Anterior cingulate cortex (tissue), 58 donors: ENCODE measurements at places on chromosomes 5 and 9.
A peak's percentile ranks its signal among the peaks of the same experiment; 100 is the strongest.

DNA sequence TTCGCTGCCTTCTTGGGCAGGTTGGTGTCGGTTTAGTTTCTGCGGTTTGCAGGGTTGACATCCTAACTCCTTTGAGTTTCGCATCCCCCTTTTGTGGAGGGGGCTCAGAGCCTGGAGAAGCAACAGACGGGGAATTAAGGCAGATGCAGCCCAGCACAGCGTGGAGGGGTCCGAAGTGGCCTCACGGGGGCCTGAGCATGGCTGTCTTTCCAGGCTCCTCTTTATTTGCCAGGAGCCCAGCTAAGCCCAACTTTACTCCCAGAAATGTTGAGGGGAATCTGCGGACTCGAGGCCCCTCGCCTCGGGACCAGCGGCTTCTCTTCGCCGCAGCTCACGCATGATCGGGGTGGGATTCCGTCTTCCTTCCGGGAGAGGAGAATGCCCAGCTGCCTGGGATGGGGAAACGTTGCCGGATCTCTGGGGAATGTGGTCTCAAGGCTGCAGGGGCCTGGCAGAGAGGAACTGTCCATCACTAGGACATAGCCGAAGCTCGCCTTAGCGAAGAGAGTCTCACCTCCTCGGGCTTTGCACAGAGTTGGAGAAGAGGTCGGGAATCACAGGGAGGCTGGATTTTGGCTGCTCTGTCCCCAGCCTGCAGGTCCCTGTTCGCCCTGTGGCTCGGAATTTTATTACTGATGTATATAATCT lies 1.3 kb downstream of the RAI14 start:
- DNase-seq = no peak

GRCh38 chr5:143155455-143155854 lies 248.0 kb downstream of the NR3C1 start:
- no peak for DNase-seq

- no peak for DNase-seq
Observed at GRCh38 chr5:179955062-179955461, 47.4 kb upstream of the TBC1D9B start.

GRCh38 chr9:8229226-8229625 lies 429.6 kb upstream of the DMAC1 start:
- DNase-seq = no peak

DNA sequence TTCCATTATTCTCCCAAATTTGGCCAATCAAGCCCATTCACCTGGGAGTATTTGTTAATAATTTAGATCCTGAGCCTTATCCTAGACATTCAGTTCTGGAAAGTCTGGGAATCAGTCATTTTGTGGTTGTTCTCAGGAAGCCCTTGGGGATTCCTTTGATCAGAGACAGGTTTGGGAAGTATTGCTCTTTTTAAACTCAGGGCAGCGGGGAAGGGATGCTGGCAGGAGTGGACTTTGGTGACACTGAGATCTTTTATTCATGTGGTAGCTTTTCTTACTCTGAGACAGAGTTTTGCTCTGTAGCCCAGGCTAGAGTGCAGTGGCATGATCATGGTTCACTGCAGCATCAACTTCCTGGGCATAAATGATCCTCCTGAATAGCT lies 586.9 kb downstream of the RAB3C start:
- no peak for DNase-seq

DNA sequence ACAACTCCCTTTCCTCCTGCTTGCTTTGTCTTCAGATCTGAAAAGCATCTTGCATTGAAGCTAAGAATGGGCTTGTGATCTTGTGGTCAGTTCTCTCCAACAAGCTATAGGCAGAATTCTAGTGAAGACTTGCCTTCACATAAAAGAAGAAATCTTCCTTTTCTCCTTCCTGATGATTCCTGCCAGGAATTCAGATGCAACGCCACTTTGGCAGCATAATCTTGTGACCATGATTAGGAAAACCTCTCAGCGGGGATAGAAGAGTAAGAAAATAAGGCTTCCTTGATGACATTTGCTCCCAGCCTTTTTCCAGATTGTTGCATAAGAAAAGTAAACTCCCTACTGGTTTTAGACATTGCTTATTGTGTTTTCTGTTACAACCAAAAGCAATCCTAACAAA lies 73.4 kb downstream of the TMEM167A start:
- DNase-seq = no peak

- DNase-seq = no peak
Observed at GRCh38 chr5:104706600-104706999, 1144.0 kb upstream of the NUDT12 start.

GRCh38 chr5:63025679-63026078 lies 447.1 kb downstream of the LRRC70 start:
- DNase-seq = no peak

DNA sequence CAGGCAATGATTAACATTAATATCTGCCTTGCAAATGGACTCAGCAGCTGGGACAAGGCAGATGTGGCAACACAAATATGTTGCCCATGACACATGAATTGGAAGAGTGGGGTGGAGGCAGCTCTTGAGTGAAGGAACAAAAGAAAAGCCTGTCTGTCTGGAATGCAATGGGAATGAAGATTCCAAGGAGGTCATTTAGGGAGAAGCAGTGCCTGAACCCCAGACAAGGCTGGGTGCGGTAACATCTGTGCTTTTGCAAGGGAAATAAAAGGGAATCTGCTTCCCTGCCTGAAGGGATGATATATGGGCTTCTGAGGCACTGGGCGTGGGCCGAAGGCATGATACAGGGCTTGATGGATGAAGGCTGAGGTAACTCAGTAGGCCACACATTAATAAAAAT lies 94.1 kb upstream of the TRIM32 start:
- DNase-seq = no peak

GRCh38 chr5:147464211-147464610 lies 45.7 kb downstream of the DPYSL3 start:
- no peak for DNase-seq

- DNase-seq = no peak
Observed at GRCh38 chr5:133785182-133785581, 172.8 kb upstream of the FSTL4 start.

DNA sequence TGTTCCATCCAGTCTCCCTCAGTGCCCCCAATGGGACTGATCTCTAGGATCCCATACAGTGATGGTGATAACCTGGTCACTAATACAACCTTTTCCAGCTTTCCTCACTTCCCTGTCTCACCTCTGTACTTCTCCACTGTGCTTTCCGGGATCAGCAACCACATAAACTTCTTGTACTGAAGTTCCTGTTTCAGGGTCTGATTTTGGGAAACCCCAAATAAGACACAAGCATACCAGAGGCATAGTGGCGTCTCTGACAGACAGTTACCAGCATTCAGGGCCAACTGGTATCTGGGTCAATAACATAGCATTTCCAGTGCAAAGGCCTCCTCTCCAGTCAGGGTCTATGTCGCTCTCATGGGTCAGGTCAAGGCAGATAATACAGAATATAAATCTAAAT lies 64.3 kb downstream of the GLDC start:
- DNase-seq = no peak

GRCh38 chr9:92671323-92671722 lies 1.4 kb upstream of the IPPK start:
- DNase-seq = no peak

GRCh38 chr5:106331415-106331814 lies 1339.3 kb downstream of the EFNA5 start:
- no peak for DNase-seq

DNA sequence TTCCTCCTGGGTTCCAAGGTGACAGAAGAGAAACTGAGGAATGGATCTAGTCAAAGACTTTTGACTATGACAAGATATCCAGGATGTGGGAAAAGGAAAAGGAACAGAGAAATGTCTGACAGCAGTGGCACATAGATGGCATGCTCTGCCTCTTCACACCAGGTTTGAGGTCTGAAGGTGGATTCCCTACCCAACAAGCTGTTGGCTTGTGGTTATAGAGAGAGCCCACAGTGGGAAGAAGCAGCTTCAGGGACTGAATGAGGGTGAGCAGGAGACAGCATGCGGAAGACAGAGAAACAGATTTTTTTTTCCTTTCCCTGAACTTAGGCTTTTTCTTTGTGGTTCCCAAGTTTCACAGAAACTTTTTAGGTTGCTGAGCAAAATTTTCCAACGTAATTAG lies 20.6 kb downstream of the IFNW1 start:
- DNase-seq = no peak

DNA sequence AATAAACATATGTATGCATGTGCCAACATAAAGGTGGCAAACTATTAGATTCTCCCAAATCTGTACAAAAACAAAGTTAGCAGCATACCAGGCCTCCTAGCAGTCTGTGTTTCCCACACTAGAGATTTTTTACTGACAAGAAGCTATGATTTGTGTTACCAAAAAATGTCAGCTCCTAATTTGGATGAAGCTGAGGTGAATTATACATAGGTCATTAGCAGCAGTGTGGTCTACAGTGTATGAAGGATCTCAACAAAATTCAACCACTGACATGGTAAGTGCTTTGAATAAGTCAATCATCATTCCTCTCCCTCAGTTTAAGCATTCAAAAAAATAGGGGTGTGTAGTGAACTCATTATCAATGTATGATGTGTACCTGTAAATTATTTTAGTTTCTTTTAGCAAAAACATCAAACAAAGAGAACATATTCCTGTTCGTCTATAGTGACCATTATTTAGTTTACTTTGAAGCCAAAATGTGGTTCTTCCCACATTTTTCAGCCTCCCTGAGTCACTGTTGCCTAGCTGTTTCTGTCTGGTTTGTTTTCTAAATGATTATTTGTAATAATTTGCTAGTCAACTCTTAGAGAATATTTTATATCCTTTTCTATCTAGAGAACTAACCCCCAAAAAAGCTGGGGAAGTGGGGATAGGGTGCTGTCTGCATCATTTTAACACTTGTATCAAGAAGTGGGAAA lies 52.1 kb upstream of the RGMB start:
- DNase-seq = no peak

DNA sequence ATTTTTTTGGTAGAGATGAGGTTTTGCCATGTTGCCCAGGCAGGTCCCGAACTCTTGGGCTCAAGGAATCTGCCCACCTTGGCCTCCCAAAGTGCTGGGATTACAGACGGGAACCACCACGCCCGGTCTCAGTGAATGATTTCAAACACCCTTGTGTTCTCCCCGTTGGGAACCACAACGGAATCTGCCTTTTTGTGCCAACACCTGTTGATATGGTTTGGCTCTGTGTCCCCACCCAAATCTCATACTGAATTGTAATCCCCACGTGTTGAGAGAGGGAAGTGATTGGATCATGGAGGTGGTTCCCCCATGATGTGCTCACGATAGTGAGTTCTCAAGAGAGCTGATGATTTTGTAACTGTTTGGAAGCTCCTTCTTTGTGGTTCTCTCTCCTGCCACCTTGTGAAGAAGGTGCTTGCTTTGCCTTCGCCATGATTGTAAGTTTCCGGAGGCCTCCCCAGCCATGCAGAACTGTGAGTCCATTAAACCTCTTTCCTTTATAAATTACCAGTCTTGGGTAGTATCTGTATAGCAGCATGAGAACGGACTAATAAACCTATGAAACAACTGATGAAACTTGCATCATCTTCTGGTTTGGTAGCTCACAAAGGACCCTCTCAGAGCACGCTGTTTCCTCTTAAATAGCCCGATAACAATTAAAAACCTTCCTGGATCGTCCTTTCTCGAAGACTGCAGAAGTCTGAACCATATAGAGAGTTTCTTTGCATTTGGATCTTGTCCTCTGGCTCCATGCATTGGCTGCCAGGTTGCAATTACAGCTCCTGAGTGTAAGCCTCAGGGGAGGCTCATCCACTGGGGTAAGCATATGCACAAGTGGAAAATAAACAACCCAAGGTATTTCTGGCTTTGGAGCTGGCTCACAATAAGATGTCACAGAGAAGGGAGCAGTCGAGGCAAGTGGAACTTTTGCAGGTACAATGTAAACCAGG lies 91.5 kb downstream of the SPRY4 start:
- DNase-seq = no peak

- DNase-seq = no peak
Observed at GRCh38 chr5:84255315-84255714, 129.4 kb downstream of the EDIL3 start.

DNA sequence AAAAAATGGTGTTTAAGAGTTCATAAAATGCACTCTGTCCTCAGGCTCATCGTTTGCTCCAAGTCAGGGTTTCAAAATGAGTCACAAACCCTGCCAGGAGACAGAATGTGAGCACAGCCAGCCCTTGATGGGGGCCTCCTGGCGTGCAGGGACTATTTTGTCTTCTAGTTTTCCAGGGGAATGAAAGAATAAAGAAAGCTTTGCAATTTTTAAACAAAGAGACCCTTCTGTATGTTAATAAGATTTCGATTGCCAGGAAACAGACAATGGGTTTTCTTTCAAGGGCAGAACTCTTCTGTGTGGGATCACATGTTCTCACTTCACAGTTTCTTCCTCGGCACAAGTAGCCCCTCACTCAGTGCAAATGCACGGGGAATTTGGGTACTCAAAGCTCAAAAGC lies 121.4 kb upstream of the C6 start:
- DNase-seq = peak; percentile 15

DNA sequence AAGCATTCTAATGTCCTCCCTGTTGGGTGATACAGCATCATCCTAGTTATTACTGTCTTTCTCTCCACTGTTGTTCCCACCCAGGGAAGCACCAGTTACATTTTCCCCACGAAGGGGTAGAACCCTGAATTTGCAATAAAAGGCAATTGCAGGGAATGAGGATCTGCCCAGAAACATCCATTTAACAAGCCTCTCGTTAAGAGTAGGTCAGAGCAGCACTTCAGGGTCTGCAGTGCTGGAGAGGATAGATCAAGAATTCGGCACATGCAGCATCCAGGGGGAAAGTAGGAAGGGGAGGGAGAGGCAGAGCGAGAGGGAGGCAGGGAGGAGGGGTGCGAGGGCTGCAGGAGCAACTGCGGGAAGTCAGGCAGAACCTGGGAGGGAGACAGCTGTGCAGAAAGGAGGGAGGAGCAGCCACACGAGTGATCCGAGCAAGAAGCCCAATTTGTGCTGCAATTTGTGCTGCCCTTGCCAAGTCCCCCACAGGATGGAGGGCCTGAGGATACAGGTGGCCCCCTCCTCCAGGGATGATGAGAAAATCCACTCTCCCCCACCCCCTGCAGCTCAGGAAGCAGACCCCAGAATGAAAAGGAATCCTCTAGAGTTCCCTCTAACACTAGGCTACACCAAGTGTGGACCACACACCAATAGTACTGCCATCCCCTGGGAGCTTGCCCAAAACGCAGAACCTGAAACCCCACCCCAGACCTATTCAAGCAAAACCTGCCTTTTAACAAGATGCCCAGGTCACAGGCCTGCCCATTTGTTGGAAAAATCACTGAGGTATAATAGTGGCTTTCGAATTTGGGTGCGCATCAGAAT lies 62.2 kb downstream of the EPB41L4B start:
- DNase-seq = no peak

DNA sequence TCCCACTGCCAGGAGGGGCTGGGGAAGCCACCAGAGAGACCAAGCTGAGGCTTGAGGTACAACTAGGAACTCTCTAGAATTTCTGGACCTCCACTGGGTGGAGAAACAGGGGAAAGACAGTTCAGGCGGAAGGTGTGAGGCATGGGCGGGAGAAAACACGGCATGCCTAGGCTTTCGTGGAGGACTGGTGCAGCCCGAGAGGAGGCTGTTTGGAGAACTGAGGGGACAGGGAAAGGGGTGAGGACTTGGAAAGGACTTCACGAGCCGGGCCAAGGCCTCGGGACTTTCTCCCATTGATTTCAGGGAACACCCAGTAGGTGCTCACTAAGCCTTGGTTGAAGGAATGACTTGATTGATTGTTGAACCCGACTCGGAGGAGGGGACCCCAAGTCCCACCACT lies 9.5 kb upstream of the ADGRD2 start:
- no peak for DNase-seq
